ENCODE measurements at places on chromosomes 3 and 15.

DNA sequence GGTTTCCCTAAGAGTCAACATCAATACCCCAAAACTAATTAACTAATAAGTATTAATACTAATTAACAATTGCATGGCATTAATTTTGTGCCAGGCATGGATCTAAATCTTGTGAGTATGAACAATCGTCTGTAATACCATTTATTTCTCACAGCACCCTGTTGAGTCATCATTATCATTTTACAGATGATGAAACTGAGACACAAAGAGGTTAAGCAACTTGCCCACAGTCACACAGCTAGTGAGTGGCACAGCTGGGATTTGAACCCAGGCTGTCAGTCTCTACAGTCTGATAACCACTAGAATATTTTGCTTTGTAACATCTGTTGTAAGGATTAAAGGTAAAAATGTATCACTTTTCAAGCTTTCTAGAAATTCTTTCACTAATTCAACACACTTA is 423.4 kb upstream of the WNT5A start:
- no peak for DNase-seq

GRCh38 chr3:172659246-172660002 is 51.4 kb downstream of the NCEH1 start:
- DNase-seq = no peak

- DNase-seq = no peak
These were observed 250.3 kb downstream of the SLC9A9 start for GRCh38 chr3:143597774-143598652.

DNA sequence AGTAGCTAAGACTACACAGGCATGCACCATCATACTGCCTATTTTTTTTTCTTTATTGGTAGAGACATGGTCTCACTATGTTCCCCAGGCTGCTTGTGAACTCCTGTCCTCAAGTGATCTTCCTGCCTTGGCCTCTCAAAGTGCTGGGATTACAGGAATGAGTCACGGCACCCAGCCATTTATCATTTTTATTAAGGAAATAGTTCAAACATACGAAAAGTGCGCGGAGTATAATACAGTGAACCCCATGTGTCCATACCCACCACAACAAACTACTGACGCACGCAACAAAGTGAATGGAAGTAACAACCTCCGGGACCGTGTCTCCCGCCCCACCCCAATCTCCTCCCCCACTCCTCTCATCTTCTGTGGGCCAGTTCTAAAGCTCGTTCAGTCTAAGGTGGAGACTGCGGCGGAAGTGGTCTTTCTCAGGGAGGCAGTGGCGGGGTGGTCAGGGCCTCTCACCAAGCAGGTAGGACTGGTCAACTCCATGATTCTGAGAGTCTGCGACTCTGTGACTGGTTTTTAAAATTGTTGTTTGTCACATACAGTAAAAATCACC is 42.1 kb downstream of the DNAJB8 start:
- DNase-seq = no peak

DNA sequence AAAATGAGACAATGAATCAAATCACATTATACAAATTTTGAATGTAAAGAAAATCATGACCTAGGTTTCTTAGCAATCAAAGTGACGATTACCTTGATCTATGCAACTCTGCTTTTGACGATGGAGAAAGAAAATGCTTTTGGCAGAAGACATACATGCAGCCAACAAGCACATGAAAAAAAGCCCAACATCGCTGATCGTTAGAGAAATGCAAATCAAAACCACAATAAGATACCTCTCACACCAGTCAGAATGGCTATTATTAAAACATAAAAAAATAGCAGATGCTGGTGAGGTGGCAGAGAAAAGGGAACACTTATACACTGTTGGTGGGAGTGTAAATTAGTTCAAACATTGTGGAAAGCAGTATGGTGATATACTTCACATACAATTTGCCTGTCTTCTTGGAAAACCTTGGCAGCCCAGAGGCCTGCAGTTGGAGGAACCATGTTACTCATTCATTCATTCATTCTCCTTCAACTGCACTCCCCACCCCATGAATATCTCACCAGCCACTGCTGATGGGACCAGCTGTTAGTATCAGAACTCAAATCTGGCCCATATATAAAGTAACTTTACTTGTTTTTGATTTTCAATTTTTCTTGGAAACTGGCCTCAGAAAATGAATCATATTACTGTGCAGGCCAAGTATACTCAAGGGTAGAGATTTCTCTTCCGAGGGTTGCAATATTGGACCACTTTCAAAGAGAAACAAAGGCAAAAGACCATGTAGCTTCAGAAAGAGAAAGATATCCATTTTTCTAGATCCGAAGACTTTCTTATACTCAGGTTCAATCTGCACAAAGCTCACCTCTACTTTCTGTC is 358.6 kb upstream of the ARHGEF26 start:
- no peak for DNase-seq

DNA sequence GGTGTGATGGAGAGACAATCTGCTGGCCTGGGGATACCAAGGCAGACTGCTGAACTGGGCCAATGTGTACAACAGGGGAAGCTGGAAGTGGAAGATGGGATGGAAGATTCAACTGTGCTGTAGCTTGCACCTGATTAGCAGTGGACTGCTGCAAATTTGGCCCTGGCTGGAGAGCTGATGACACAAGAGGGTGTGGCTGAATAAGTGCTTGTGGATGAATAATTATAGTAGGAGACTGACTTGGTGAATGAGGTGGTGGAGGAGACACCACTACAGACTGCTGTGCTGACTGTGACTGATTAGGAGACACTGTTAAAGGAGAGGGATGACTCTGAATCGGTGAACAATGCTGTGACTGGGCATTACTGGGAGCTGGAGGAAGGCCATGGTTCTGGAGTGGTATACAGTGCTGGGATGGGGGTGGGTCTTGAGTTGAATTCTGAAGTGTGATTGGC is 52.5 kb downstream of the PHC3 start:
- no peak for DNase-seq

DNA sequence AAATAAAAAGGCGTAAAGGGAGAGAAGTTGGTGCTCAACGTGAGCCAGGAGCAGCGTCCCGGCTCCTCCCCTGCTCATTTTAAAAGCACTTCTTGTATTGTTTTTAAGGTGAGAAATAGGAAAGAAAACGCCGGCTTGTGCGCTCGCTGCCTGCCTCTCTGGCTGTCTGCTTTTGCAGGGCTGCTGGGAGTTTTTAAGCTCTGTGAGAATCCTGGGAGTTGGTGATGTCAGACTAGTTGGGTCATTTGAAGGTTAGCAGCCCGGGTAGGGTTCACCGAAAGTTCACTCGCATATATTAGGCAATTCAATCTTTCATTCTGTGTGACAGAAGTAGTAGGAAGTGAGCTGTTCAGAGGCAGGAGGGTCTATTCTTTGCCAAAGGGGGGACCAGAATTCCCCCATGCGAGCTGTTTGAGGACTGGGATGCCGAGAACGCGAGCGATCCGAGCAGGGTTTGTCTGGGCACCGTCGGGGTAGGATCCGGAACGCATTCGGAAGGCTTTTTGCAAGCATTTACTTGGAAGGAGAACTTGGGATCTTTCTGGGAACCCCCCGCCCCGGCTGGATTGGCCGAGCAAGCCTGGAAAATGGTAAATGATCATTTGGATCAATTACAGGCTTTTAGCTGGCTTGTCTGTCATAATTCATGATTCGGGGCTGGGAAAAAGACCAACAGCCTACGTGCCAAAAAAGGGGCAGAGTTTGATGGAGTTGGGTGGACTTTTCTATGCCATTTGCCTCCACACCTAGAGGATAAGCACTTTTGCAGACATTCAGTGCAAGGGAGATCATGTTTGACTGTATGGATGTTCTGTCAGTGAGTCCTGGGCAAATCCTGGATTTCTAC is at the start of gene RARB:
RARB (plus strand) TSS at position 322 of the 847 bp plus-strand sequence; CDS start at position 791, 469 bp downstream.
- peak; percentile 85 for DNase-seq

- DNase-seq = no peak
These were observed 600.5 kb downstream of the EDEM1 start for GRCh38 chr3:5787861-5788488.

DNA sequence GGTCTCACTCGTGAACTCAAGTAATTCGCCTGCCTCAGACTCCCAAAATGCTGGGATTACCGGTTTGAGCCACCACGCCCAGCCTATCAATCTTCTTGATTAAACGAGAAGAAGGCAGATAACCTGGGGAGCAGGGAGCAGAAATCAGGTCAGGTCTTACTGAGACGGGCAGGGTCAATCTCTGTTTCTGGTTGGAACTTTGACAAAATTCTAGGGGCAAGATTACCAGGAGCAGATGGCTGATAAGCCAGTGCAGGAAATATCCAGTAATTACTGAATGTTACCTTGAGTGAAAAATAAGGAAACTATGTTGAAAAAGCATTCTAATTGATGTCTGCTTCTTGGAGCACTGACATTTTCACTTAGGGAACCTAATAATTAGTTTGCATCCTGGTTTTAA is 24.4 kb upstream of the GOLM2 start:
- DNase-seq = no peak

GRCh38 chr15:62935300-62936081 is 107.1 kb upstream of the TPM1 start:
- no peak for DNase-seq

GRCh38 chr3:143120716-143121240 is 1.2 kb downstream of the CHST2 start:
- no peak for DNase-seq

DNA sequence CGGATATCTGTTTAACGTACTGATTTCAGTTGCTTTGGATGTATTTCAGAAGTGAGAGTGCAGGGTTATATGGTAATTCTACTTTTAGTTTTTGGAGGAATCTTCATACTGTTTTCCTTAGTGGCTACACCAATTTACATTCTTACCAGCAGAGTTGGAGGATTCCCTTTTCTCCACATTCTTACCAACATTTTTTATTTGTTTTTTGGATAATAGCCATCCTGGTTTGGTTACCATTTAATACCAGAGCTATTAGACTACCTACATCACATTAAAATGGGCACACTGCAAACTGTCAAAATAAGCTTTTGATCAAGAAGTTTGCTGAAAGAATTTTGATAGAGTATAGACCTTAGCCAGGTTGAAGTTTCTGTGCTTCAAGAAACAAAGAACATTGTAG is 217.2 kb upstream of the CFAP20DC start:
- no peak for DNase-seq

DNA sequence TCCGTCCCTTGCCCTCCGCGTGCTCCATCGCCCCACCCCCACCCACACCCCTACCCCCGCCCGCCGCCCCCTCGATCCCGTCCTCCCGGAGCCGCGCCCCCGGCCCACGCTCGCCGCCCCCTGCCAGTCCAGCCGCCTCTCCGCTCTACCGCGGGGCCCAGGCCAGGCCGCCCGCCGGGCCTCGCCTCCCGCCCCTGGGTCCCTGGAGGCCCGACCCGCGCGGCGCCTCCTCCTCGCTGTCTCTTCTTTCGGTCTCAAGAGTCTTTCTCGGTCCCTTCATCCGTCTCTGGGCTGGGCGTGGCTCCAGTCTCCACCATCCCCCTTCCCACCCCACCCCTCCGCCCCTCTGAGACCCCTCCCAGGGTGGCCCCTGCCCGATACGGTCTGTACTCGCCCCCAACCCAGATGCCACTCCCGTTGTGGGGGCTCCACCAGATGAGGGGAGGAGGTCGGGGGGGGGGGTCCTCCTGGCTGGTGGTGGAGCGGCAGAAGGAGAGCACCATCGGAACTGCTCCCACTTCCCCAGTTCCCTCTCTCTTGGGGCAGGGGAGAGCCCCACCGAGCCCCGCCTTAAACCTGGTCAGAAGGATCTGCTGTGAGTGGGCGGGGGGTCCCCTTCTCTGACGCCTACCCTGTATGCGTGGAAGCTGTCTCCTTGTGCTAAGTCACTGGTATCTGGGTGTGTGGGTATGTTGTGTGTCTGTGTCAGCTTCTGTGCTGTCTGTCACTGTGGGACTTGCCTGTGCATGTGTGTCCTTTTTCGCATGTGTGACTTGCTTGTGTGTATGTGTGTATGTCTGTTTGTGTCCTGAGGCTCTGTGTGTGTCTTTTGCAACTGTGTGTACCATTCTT is 1.0 kb downstream of the PRKCD start:
- DNase-seq = no peak

- no peak for DNase-seq
These were observed 32.3 kb downstream of the RNU5B-1 start for GRCh38 chr15:65336493-65337435.

DNA sequence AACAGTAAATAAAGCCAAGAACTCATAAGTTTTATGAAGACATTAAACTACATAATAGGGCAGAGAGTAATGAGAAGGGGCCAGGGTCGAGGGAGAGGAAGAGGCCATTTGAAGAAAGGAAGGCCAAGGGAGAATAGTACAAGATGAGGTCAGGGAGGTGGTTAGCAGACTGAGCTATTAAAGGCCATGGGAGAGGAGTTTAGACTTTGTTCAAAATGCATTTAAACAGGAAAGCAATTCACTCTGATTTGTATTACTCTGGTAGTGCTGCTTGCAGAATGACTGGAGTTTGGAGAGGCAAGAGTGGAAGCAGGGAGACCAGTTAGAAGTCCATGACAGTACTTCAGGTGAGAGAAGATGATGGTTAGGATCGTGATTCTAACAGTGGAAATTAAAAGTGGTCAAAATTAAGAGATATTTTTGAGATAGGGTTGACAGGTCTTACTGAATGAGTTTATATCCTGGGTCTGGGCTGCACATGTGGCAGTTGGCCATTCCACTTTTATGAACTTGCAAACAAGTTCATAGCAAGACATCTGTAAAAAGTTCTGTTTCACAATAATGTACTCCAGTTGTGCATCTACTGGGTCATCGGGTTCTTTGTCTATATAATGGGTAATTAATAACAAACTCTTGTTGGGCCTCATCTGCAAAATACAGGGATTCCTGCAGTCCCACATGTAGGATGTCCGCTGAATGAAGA is 16.3 kb downstream of the PPP2R3A start:
- DNase-seq = no peak

GRCh38 chr3:97360804-97361203 is 403.8 kb upstream of the ARL6 start:
- no peak for DNase-seq

DNA sequence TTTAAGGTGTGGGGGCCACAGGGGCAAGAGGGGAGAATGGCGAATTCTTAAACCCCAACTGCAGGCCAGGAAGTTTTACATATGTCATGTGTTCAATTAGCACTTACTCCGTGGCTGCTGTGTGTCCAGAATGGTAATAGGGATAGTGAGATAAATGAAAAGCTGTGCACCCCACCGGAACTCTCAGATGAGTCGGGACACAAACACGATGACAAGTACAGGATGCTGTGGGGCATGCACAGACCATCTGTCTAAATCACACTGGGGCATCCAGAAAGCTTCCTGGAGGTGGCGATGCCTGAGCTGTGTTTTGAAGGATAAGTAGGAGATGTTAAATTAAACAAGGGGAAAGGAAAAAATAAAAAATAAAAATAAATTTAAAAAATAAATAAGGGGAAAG is 18.3 kb upstream of the TMEM158 start:
- no peak for DNase-seq
